Right ventricle myocardium inferior (tissue), 1 donor: ENCODE measurements at places on chromosomes 4 and X. TPM values are rescaled to one million over a fixed set of nuclear protein-coding genes. Genes with fewer than 3 reads are reported as not detected.

ZBED1 gene
- 64.8 TPM for total RNA-seq

NEIL3 gene
- total RNA-seq: 0.16 TPM

HTN1 gene
- total RNA-seq: not detected

SRPK3 gene
- 43.3 TPM for total RNA-seq

F8A1 gene
- total RNA-seq: 33.1 TPM

MSN gene
- total RNA-seq: 131 TPM

GRCh38 chr4:10949039-10949733, 264.6 kb upstream of the CLNK start:
- no peak for DNase-seq

GRCh38 chrX:54758114-54759055, 39.7 kb downstream of the ITIH6 start:
- DNase-seq: no peak

DNA sequence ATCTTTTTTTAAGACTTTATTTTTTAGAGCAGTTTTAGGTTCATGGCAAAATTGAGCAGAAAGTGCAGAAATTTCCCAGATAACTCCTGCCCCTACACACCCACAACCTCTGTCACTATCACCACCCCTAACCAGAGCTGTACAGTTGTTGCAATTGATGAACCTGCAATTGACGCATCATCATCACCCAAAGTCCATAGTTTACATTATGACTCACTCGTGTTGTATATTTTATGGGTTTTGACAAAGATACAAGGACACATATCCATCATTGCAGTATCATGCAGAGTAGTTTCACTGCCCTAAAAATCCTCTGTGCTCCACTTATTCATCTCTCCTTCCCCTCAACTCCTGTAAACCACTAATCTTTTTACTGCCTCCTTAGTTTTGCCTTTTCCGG, 34.5 kb upstream of the WAS start:
- DNase-seq: no peak

DNA sequence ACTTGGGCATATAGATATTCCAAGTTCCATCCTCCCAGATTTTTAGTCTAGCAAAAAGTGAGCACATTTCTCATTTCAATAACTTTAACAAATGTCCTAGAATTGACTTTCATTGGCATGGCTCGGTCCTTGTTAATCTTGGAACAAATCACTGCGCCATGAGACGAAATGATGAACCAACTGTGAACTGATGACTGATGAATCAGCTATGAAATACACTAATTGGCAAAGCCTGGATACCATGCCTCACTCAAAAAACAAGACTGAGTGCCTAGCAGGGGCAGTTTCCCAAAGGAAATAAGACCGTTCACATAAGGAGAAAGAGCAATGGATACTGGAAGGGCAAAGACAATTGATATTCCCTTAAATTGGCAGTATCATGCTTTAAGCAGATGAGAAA, 248.6 kb upstream of the VEGFC start:
- no peak for DNase-seq

- no peak for DNase-seq
These were observed 73.2 kb downstream of the SLC4A4 start for GRCh38 chr4:71411981-71412380.

DNA sequence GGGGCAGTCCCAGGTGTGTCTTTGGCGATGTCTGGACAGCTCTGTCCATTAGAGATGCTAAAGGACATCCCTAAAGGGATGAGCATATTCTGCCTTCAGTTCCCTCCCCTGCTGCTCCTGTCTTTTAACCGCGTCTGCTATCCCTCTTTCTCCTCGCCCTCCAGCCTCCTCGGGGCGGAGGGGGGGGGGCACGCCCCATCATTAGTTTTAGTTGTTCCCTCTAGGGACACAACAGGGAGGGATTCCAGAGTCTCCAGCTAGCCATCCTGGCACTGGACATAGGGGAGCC, 1.1 kb downstream of the MSL3 start:
- DNase-seq: no peak

- no peak for DNase-seq
These were observed 14.8 kb upstream of the ADGRG2 start for GRCh38 chrX:19137067-19137466.

GRCh38 chr4:8676676-8677075, 84.1 kb downstream of the CPZ start:
- DNase-seq: no peak

DNA sequence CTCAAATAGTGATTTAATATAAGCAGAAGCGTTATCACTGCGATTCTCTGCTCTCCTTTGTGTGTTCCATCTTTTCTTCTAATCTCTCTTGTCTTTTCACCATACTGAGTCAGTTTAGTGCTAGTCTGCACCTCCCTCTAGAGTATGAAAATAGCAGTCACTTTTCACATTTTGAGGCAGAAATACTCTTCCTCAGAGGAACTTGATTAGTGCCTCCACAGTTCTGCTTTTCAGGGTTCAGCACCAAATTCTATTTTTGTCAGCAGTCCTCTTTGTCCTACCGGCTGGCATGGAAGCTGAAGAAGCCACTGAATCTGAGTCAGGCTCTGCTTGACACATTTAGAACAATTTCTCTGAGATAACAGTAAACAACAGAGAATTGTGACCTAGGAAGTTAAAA, 49.7 kb upstream of the ANKRD17 start:
- DNase-seq: no peak

DNA sequence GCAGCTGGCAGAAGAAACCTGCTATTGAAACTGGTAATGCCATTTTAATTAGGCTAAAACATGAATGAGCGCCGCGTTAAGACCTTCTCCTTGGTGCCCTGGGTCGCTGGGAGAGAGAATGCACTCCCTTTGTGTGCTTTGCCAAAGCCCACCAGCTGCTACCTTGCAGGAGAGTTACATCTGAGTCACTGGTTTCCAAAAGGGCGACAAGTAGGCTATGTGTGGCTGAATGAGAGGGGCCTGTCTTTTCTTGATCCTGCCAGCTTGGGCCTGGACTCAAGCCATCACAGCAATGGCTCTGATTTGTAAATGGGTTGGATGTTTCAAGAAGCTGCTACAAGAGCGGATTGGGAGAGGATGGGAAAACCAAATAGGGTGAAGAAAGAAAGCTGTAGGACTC, 81.5 kb downstream of the NHS start:
- DNase-seq: no peak

- DNase-seq: no peak
These were observed 5.0 kb downstream of the RASL11B start for GRCh38 chr4:52867163-52867562.

DNA sequence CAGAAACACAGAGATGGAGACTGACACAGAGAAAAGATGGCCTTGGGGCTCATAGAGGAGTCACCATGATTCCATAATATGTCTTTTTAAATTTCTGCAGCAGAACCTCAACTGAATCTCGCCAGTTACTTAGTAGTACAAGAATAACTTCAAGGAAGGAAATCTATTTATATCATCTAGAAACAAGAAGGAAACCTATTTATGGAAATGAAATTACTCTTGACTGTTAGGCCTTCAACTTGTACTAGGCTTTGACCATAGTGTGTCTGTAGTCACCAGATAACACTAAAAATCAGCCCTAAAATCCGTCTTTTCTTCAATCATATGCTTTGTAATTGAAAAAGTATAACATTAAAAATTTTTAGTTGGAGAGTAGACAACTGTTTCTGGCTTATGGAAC, 740.4 kb downstream of the TRIML1 start:
- no peak for DNase-seq

- no peak for DNase-seq
These were observed 52.3 kb downstream of the KIAA0232 start for GRCh38 chr4:6834867-6835266.

GRCh38 chr4:32140636-32141035, 1420.5 kb downstream of the PCDH7 start:
- no peak for DNase-seq

GRCh38 chrX:129600981-129601424, 53.8 kb downstream of the APLN start:
- DNase-seq: no peak

GRCh38 chrX:118239913-118240698, 105.8 kb upstream of the WDR44 start:
- DNase-seq: no peak
